ENCODE measurements at places on chromosomes 16 and 17.

GRCh38 chr16:8847623-8848022 lies 21.2 kb downstream of the CARHSP1 start:
- DNase-seq, result no peak

GRCh38 chr16:85521552-85522307 lies 91.4 kb upstream of the GSE1 start:
- no peak for DNase-seq

GRCh38 chr17:57257895-57258851 lies 1.9 kb downstream of the MSI2 start:
- no peak for DNase-seq

- DNase-seq, result no peak
Measured at GRCh38 chr16:23432176-23433128, 20.5 kb downstream of the COG7 start.

- no peak for DNase-seq
Measured at GRCh38 chr17:81498953-81499600, 13.5 kb downstream of the ACTG1 start.

- DNase-seq, result no peak
Measured at GRCh38 chr17:38825762-38826247, 684 bp upstream of the CWC25 start.

DNA sequence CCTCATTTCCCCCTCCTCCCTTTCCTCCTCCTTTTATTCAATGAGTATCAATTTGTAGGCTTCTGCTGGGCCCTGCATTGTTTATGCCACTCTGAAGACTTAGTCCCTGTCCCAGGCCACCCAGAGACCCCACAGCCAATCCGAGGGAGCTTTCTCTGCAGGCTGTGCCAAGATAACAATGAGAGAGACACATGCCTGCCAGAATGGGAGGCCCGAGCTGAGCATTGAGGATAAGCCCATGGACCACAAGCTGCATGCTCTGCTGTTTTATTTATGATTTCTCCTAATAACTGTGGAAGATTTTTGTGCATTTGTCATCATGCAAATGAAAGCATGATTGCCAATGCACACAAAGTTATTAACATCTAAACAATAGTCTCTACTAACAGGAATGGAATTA lies 3.0 kb downstream of the RCVRN start:
- no peak for DNase-seq

- DNase-seq, result no peak
Measured at GRCh38 chr16:84541999-84542817, 37.7 kb upstream of the MEAK7 start.

GRCh38 chr17:74677558-74678466 lies 34.9 kb downstream of the CD300LF start:
- DNase-seq, result no peak

GRCh38 chr17:19397556-19398041 lies 10.6 kb upstream of the MFAP4 start:
- no peak for DNase-seq

DNA sequence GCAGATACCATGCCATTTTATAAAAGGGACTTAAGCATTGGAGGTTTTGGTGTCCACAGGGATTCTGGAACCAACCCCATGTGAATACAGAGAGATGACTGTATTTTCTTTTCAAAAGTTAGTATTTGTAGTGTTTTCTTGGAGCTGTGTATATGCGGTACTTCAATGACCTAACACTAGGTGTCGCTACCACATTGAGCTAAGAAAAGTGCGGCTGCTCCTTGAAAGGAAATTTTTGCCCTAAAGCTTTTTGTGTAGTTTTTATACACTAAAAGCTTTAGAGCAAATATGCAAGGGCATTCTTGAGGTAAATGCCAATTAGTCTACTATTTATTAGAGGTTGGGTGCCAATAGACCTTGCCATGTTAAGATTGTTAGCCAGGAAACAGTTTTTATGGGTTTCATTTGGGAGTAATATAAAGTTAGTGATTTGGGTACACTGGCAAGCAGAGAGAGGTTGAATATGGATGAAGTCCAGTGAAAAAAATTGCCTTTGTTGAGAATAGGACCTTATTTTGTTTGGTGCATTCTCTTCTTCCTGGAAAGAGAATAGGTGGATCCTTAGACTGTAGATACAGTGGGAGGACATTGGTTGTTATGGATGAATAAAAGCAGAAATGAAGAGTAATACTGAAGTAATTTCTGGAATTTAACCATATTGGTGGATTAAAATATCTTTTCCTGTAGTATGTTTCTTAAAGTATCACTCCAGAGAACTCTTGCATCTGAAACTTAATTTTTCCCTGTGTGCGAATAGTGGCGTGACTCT lies 43.3 kb downstream of the BCAS3 start:
- DNase-seq, result peak; percentile 56

- no peak for DNase-seq
Measured at GRCh38 chr16:80317599-80318037, 223.2 kb upstream of the DYNLRB2 start.

GRCh38 chr16:67155295-67156142 lies 4.2 kb downstream of the TRADD start:
- peak; percentile 83 for DNase-seq

DNA sequence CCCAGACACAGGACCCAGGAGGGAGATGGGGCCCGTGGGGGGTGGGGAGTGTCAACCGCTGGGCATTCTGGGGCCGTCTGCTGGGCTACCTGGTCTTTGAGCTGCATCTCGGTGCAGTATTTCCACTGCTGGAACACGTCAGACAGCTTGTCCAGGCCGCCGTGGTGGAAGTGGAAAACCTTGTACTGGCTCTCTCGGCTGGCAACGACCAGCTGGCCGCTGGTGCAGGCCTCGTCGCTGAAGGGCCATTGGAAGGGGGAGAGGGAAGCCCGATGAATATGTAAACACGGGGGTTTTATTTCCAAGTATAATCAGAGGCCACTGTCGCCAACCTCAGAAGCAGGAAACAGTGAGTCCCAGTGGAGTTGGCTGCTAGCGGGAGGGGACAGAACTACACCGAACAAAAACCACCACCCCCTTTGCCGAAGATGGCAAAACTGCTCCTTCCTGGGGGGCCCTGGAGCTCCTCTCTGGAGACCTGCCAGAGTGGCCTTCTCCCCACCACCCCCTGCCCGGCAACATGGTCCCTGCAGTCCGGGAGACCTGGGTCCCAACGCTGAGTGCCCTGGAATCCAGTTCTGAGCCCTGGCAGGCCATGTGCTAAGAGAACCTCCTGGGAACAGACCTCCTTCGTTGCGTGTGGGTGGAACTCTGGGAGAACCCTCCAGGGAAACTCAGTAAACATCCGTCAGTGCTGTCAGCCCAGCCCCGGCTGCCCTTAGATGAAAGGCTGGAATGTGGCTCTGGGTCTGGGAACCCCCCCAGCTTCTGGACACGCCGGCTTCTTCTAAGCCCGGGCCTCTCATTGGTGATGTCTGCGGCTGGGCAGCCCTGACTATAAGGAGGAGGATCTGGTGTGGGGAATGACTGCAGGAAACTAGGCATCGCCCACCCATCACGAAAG lies 84.1 kb downstream of the TBC1D16 start:
- DNase-seq, result no peak

GRCh38 chr17:44543905-44544523 lies 13.3 kb upstream of the FZD2 start:
- DNase-seq, result no peak

- no peak for DNase-seq
Measured at GRCh38 chr17:45888392-45888791, 6.0 kb upstream of the MAPT start.

GRCh38 chr16:24130494-24131085 lies 125.5 kb upstream of the CACNG3 start:
- no peak for DNase-seq

- DNase-seq, result no peak
Measured at GRCh38 chr17:39277110-39277509, 51.4 kb upstream of the STAC2 start.

- no peak for DNase-seq
Measured at GRCh38 chr17:8479431-8479947, 43.8 kb downstream of the NDEL1 start.

DNA sequence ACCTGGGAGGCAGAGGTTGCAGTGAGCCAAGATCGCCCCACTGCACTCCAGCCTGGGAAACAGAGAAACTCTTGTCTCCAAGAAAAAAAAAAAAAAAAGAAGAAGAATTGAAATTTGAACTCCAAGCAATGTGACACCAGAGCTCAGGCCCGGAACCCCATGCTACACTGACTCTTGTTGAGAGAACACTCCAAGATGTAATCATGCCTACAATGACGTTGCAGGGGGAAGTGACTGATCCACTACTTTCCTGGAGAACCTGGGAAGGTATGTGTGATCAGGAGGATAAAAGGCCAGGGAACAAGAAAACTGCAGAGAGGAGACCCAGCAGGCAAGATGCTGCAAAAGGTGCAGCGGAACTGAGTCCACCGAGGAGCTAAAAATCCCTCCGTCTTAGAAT lies 57.9 kb downstream of the ADCY9 start:
- DNase-seq, result no peak

- no peak for DNase-seq
Measured at GRCh38 chr16:8920645-8921346, 38.6 kb downstream of the LITAFD start.

DNA sequence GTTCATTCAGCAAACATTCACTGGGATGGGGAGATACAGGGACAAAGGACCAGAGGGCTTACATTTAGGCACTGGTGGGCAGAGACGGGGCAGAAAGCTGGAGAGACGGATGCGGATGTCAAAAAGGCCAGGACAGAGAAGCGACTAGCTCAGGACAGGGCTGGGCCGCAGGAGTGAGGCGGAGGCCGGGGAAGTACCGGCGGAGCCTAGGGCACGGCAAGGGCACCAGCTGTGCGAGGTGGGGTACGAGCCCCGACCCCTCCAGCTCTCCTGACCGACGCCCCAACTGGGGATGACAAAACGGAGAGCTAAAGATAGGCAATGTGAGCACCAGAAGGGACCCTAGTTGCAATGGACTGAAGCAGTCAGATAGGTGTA lies 3.9 kb upstream of the SGCA start:
- no peak for DNase-seq

GRCh38 chr16:85125570-85126393 lies 13.5 kb upstream of the CIBAR2 start:
- no peak for DNase-seq

DNA sequence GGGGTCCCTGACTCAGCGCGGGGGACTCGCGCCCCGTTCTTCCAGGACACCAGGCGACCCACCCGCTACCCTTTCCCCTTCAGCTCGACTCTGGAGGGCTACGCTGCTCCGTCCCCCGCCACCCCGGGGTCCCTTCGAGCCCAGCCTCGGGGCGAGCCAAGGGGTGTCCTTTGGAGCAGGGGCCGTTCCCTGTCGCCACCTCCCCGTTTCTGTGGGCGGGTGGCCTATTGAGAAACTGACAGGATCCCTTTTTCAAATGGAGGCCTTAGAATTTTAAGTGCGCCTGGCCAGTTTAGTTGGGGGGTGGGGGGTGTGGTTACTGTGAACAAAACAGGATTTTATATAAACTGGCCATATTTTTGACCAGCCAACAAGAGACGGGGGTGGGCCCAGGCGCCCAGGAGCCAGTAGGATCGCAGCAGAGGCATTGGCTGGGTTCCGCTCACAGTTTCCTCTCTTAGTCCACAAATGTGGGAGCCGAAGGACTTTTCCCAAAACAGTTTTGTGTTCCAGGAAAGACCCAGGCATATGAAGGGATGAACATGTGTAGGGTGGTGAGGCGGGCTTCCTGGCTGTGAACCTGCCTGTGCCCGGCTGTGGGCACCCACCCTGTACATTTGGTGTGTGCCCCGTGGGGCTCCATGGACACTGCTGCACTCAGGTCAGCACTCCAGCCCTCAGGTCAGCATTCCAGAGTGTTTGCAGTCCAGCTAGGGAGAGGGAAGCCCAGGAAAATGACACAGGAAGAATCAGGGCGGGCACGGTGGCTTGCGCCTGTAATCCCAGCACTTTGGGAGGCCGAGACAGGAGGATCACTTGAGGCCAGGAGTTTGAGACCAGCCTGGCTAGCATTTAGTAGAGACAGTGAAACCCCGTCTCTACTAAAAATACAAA lies 722 bp upstream of the TIMP2 start:
- DNase-seq, result peak; percentile 24

- DNase-seq, result no peak
Measured at GRCh38 chr17:44776628-44777393, 18.0 kb downstream of the ADAM11 start.

DNA sequence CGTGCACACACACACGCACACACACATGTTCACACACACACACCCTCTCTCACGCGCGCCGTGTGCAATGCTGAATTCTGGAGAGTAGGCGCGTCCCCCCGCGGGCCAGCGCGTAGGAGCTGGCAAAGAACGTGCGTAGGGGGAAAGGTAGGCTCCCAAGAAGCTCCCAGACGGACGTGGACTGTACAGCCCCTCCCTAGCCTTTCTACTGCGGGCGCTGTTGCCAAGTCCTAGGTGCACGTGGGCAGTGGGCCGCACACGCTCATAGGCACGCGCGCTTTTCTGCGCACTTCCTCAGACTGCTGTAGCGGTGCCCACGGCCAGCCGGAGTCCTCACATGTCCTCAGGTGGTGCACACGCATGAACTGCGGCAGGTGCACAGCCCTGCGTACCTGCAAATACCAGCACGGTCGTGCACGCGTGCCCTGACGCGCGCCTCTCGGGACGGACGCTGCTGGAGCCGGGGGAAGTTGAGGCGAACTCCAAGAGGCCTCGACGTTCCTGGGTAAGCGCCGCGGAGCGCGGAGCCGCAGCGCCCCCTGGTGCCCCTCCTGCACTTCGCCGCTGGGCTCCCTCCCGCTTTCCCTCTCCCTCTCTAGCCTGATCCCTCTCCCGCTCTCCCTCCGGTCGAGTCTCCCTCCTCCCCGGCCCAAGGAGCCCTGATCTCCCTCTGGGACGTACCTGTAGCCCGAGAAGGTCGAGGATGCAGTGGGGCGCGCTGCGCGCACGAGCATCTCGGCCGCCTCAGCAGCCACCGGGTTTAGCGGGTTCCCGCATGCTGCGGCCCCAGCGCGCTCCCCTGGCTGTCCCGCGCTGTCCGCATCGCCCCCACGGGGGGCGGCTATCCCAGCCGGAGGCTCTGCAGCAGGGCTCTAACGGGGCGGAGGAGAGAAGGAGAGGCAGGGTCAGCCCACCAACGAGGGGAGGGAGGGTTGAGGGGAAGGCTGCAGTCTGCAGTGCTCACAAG lies 749 bp downstream of the GRIN2A start:
- peak; percentile 16 for DNase-seq

- DNase-seq, result no peak
Measured at GRCh38 chr16:1258906-1259759, 3.3 kb downstream of the TPSD1 start.

DNA sequence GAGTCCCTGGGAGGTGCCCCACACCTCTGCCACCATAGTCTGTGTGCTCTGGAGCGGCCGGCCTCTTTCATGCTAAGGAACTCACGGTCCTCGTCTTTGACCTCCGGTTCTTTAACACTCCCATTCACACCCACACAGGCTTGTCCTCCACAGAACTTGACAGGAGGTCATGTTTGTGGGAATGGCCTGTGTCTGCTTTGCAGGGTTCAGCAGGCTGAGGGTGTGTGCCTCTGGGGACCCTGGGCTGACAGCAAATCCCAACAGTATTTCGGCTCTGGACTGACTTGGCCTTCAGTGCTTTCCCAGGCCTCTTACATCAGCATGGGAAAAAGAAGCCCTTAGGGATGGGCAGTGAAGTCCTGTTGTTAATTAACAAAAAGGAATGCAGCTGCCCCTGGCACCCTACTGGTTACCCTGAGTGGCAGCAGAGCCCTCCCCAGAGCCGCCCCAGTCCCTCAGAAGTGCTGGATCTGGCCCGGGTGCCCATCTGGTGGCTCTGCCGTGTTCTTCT lies 35.4 kb upstream of the ADORA2B start:
- DNase-seq, result no peak
